ENCODE measurements at places on chromosomes 3 and 15.
A peak's percentile ranks its signal among the peaks of the same experiment; 100 is the strongest.

- DNase-seq, result no peak
These were observed 119.3 kb downstream of the TMCO5A start for GRCh38 chr15:38053776-38054175.

DNA sequence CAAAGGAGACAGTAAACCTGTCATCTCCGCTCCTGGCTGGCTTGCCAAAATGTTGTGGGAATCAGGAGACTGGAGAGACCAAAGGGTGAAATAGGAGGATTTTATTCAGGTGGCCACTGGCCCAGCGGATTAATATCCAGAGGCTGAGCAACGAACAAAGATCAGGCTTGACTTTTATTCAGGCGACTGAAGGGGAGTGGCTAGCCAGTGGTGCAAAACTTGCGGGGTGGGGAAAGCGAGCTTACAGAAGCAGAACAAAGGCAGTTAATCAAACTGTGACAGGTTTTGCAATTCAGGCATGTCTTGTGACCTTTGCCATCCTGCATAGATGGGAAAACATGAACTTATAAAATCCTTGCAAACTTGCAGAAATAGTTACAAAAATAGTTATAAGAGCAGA lies 19.8 kb upstream of the ACAD9 start:
- DNase-seq, result no peak

GRCh38 chr3:145692751-145693150 lies 468.2 kb downstream of the PLOD2 start:
- DNase-seq, result no peak

DNA sequence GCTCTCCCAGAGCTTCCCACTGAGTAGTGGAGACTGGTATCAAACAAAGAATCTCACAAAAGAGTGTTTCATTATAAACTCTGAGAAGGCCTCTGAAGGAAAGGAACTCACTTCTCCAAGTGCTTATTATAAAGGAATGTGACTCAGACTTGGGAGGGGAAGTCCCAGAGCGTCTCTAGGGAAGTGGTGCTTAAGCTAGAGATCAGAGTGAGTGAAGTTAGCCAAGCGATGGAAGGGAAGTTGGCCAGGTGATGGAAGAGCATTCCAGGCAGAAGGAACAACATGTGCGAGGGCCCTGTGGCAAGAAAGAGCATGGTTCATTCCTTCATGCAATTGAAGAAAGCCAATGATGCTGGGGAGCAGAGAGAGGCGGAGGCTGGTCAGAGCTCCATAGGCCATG lies 2.3 kb downstream of the XYLB start:
- no peak for DNase-seq

- no peak for DNase-seq
These were observed 861.8 kb downstream of the SQOR start for GRCh38 chr15:46496491-46497115.

DNA sequence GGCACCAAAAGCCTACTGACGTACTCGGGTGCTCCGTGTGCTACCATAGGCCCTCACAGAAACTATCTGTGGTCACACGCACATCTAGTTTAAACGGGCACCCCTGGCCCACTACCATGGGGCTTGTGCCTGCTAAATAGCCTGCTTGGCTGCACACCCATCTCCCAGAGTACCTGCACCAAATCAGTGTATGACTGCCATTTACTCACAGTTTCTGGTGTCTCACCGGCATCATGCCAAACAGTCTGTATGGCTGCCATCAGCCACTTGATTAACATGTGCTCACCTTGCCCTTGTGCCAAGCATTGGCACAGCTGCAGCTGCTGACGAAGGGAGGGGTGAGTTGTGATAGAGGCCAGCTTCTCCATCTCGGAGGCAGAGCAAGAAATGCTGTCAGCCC lies 232.7 kb downstream of the IGSF11 start:
- DNase-seq, result no peak

DNA sequence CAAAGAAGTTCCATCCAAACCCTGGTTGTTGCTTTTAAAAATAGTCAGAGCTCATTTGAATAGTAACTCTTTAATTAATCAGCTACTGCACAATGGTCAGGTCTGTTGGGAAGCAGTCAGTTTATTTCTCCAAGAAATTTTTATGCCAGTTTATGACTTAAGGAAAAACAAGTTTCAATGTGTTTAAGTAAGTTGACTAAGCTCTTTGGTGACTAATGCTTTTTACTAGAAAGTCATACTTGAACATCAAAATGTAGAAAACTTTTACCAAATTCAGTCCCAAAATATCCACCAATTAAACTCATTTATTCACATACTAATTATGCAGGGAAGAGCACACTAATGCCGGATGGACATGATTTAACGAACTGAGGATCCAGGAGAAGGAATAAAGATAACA lies 22.1 kb downstream of the PRICKLE2 start:
- DNase-seq, result no peak

DNA sequence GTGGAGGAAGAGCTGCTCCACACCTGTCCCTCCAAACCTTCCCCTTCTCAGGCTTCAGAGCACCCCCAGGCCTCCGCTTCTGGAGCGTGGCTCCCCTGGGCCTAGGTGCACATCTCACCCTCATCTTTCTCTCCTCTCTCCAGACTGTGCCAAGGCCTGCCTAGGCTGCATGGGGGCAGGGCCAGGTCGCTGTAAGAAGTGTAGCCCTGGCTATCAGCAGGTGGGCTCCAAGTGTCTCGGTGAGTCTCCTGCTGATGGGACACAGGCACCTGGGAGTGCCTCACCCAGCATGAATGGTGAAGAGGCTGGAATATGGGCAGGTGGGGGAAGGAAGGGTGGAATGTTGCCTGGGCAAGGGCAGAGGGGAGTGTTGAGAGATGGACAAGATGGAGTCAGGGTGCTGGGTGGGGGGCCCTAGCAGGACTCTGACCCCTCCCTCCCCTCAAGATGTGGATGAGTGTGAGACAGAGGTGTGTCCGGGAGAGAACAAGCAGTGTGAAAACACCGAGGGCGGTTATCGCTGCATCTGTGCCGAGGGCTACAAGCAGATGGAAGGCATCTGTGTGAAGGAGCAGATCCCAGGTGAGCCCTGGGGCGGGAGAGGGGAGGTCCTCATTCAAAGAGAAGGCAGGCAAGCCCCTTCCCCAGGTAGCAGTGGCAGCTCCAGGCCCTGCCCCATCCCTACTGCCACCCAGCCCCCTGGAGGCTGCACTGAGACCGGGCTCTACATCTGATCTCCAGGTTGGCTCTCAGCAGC lies 9.1 kb downstream of the PRRT3 start:
- no peak for DNase-seq

DNA sequence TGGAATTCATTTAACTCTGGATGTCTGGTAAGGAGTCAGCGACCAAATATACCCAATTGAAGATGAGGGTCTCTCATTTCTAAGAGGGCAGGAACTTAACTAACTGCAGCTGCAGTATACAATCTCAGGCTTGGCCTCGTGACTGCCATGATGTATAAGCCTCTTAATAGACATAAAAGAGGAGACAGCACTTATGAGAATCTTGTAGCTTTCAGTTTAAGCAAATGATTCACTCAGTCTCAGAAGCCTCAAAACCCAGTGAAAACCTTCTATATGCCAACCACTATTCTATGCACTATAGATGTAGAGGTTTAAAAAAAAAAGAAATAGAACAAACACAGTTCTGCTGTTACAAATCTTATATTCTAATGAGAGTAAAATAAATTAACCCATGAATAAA lies 513.9 kb downstream of the TBL1XR1 start:
- no peak for DNase-seq

- no peak for DNase-seq
These were observed 44.8 kb upstream of the SNTN start for GRCh38 chr3:63607716-63608115.

DNA sequence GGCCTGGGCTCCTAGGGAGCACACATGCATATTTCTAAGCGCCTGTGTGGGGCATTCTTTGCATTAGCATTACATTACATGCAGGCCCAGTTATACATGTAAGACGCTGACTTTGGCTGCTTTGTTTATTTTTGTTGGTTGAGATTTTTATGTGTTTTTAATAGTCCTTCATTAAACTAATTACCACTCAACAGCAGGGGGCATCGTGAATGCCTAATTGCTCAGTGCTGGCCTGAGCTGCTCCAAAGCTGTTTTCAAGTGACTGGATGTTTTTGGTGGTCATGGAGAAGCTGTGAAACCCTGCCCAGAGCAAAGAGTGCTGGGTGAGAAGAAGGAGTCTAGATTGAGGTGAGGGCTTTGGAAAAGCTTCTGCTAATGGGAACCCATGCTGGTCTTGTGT lies 41.5 kb downstream of the GPD1L start:
- no peak for DNase-seq

- DNase-seq, result no peak
These were observed 253.3 kb downstream of the TJP1 start for GRCh38 chr15:29568840-29569532.

DNA sequence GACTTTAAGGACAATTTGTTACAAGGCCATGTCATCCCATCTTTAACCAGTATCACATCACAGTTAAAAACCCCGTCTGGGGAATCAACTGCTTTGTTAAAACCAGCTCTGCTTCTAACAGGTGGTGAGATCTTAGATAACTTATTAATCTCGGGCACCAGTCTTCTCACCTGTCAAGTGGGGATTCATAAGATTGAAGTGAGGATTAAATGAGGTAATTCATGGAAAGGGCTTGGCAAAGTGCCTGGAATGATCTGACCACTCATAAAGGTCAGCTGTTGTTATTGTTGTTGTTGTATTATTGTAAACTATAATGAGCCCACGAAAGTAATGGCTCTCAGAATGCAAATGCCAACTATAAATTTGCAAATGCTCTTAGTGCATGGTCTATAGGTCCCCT lies 30.1 kb upstream of the SLC24A5 start:
- DNase-seq, result no peak

DNA sequence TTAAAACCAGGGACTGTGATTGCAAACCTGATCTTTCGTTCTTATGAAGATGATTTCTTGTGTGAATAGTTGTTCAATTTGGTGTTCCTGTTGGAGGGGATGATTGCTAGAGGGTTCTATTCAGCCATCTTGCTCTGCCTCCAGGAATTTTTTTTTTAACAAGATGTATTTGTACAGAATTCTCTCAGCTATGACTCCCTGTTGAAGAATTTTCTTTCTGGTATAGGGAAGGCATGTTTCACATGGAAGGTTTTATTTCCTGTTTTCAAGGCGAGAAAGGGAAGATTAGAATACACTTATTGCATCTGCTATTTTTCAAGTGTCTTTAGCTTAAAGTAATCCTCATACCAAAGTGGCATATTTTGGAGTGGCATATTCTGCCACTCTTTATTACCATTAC lies 5.6 kb upstream of the LRRC34 start:
- no peak for DNase-seq

GRCh38 chr3:196537319-196537984 lies 22.3 kb upstream of the SMCO1 start:
- peak; percentile 53 for DNase-seq

GRCh38 chr3:176850498-176850897 lies 346.8 kb downstream of the TBL1XR1 start:
- no peak for DNase-seq

- no peak for DNase-seq
These were observed 149.3 kb downstream of the CACNA1D start for GRCh38 chr3:53643757-53644156.

DNA sequence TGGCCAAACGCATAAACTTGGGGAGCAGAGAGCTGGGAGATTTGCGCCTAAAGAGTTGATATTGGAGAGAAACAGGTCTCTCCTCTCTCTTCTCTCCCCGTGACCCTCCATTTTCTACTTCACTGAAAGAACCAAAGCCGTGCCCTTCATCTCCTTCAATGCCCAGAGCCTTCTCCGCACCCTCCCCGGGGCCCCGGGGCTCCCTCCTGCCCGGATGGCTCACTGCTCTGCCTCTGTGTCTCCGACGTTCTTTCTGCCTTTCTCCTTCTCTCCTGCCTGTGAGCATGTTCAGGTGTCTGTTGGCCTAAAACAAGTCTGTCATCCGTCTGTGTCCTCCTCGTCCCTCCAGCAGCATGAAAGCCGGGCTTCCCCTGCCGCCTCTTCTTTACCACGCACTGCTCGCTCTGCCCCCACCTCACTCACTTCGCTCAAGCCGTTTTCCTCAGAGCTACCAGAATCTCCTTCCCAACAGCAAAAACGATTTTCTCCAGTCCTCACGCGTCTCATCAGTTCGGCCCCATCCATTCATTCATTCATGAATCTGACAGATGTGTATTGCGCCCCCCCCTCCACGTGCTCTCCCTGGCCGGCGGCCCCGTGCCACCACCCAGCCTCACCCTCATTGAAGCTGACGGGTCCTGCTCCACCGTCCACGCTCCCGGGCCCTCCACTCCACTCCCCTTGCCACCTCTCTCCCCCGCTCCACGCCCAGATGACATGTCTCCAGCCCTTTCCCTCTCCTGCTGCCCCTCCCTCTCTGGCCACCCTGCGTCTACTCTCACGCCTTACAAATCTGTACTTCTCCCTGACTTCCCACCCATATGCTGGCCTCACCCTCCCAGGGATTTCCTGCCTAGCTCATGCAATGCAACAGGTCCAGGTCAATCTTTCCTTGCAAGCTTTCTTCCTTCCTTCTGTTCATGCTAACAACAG lies 10.2 kb downstream of the MUC4 start:
- no peak for DNase-seq

DNA sequence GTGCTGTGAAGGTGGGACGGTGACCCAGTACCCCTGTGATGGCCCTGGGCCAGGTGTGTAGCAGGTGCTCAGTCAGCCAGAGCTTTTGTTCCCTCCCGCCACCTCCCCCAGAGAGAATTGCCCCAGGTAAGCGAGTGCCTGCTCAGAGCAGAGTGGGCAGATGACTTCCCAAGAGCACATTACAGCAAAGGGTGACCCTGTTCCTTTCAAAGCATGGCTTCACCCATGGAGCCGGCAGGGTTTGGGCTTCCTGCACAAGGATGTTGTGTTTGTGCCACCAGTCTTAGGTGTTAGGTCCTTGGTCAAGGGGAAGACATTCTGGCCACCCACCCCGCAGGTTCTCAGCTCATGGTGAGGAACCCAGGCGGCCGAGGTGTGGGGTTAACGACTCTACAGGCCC lies 30.7 kb downstream of the SLC6A6 start:
- no peak for DNase-seq

DNA sequence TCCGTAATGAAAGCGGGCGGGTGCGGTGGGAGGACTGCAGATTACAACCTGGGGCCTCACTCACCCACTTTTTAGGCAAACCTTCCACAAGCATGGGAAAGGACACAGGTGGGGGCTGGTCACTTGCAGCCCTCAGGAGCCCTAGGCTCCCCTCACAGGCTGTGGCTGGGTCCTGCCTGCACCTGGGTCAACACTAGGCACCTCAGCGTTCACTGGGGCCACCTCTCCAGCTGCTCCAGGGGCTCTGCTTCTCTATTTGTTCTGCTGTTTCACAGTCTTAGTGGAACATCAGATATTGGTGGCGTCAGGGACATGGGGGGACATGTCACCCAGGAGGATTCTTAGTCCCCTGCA lies 30.1 kb upstream of the TMEM115 start:
- DNase-seq, result no peak

DNA sequence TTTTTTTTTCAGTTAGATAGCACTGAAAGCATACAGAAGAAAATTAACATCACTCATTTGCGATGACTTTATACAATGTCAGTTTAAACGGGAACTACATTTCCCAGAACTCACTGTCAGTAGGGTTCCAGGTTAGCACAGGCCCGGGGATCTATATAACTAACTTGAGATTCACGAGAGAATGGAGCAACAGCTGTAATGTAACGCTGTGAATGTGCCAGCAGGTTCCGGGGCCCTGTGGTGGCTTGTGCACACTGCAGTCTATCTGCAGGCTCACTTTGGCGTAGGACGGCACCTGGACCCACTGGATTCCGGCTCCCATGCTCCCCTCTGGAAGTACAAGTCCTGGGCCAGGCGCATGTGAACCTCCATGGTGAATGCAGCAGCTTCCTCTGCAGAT lies 19.4 kb downstream of the CCR1 start:
- DNase-seq, result no peak
